ENCODE measurements at places on chromosomes 1 and 21.

DNA sequence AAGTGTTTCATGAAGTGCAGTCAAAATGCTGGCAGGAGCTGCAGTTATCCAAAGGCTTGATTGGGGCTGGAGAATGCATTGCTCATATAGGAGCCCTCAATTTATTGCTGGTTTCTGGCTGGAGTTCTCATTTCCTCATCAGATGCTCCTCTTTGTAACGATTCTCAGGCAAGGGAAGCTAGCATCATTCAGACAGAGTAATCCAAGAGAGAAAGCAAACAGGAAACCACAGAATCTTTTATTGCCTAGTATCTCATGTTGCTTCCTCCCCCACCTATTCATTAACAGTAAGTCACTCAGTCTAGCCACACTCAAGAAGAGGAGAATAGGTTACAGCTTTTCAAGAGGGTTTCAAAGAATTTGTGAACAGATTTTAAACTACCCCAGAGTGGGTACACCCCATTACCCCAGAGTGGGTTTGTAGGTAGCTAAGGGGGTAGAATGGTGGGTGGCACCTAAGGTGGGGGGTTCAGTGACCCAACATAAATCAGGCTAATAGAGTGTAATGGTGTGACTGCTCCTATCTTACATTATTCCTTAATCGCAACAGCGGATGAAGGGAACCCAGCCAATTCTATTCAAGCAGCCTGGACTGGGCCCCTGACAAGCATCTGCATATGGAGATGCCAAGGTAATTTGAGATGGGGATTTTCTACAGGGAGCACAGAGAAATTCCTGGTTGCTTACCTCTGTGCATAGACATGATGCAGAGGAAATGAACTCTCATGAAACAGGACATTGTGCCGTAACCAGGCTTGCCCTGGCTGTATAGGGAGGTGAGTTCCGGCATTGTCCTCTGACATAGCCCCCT lies 67.1 kb downstream of the KCNJ15 start:
- DNase-seq, result peak; percentile 16

DNA sequence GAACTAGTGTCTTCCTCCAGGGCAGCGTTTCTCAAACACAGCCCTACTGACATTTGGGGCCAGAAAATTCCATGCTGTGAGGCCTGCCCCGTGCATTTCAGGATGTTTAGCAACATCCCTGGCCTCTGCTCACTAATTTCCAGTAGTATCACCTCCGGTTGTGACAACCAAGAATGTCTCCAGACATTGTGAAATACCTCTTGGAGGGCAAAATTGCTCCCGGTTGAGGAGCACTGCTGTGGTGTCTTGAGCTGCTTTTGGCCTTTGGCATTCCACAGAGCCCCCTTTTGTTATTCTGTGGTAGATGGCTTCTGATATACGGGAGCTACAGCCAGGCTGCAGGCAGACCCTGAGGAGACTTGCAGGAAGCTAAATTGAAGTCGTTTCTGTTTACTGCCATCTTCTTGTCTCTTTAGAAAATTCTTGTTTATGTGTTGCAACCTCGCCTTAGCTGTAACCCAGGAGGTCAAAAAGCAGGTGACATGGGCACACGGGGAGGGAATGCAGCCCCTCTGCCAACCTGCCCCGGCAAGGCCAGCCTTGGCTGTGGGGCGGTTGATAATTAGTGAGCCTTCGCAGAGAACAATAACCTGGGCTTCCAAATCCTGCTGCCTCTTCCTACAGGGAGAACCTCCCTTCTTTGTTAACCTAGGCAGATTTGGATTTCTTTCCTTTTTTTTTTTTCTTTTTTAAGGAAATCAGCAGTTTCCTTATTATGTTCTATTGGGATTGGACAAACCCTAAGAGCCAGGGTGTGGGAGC lies 74.7 kb upstream of the AKT3 start:
- no peak for DNase-seq

DNA sequence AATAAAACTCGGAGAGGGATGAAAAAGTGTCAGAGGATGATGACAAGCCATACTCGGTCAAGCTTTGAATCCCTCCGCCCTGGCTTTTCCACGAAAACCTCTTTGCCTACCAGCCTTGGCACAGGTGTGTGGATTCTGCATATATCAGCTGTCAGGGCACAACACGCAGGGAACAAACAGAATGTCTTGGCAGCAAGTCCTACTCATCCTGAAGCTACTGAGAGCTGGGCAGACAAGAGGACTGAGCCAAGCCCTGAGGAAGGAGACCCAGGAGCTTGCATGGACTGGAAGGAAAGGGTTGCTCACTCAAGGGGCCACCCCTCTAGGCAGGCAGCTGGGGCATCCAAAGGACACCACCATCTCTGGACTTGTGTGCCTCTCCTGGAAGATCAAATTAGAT lies 132.4 kb downstream of the HMGB4 start:
- no peak for DNase-seq

DNA sequence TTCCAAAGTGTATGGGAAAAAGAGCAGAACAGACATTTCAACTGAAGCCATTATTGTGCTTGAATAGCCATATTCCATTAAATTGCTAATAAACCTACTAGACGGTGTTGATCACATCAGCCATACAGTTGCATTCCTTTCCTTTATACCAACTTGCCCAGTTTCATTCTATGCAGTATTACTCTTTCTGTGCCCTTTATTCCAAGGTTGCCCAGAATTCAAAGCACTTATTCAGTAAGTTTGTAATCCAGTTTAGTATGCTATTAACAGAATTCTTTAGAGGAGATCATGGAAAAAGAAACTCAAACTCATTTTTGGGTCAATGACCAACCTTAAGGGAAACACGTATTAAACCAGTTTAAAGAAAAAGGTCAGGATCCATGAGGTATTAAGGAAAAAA lies 89.5 kb downstream of the DDAH1 start:
- no peak for DNase-seq

GRCh38 chr1:26359981-26360806 lies 6.3 kb upstream of the CRYBG2 start:
- peak; percentile 67 for DNase-seq

DNA sequence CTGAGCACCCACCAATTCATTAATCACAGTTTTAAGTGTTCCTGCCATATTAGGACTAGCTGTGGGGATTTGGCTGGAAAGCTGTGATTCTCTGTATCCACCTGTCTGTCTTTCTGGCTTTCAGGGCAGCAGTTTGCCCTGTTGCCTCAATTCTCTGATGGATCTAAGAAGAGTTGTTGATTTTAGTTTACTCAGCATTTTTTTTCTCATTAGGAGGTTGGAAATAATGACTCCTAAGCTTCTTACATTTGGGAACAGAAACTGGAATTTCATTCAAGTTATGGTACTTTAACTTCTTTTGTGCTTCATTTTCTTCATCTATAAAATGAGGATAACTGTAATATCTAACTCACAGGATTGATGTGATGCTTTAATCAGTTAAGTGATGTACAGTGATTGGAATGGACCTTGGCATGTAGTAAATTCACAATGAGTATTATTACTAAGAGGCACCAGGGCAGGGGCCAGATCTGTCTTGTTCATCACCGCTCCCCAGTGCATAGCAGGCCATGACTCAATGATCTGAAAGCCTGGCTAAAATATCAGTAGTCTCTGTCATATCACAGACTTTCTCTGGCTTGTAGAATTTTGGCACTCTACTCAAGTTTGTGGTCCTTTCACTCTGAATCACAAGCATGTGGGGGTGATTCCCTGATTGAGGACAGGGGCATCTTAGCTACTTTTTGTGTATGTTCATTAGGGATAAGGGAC lies 51.4 kb upstream of the GREM2 start:
- DNase-seq, result no peak

DNA sequence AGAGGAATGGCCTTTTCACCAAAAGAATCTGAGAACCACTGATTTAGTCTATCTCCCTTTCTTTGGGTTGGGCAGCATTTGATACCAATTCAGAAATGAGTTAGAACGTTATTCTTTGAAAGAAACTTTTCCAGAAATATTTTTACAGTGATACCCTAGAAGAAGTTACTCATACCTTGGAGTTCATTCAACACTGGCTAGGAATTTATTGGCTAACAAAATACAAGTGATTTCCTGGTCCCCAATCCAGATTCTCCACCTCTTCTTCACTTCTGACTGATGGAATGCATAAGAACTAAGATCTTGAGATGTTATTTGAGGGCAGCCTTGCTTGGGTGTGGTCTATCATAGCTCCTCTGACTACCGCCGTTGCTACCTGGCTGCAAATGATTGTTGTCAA lies 9.4 kb downstream of the C1orf162 start:
- no peak for DNase-seq

DNA sequence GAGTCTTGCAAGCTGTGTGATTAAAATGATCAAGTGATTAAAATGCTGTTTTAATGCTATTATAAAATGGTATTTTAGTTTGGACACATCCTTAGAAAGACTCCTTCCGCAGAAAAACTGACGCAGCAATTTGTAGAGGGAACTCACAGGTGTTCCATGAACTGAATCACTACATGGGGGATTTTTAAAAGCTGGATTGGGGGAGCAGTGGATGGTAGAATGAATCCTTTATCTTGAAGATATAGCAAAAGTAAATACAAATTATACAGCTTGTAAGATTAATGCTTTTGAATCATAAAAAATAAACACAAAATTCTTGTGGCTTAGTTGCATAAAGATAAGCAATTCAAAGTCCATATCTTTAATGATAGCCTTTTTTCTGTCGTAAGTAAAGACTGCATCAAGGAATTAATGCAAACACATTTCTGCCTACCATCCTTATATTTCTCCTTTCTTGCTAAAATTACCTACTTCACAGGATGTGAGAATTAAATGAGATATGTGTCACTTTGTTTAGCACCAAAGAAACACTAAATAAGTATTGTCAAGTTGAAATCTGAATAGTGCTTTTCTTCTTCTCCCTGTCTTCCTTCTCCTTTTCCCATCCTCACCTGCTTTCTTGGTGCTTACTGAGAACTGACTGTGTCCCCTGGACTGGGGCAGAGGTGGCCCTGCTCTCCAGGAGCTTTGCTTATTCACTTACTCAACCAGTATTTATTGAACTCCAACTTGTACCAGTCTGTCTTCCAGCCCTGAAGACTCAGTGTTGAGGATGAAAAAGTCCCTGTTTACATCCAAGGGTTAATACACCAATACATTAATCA lies 61.5 kb upstream of the F3 start:
- no peak for DNase-seq

- DNase-seq, result no peak
Observed at GRCh38 chr1:34479731-34480130, 275.1 kb upstream of the GJB5 start.

- no peak for DNase-seq
Observed at GRCh38 chr21:45869121-45870007, 112.2 kb upstream of the COL6A1 start.

GRCh38 chr1:45393718-45394302 lies 53.6 kb upstream of the MUTYH start:
- DNase-seq, result peak; percentile 11

- DNase-seq, result no peak
Observed at GRCh38 chr1:39886757-39887231, 3.5 kb upstream of the TRIT1 start.

- DNase-seq, result no peak
Observed at GRCh38 chr1:63893976-63894375, 120.2 kb downstream of the ROR1 start.

DNA sequence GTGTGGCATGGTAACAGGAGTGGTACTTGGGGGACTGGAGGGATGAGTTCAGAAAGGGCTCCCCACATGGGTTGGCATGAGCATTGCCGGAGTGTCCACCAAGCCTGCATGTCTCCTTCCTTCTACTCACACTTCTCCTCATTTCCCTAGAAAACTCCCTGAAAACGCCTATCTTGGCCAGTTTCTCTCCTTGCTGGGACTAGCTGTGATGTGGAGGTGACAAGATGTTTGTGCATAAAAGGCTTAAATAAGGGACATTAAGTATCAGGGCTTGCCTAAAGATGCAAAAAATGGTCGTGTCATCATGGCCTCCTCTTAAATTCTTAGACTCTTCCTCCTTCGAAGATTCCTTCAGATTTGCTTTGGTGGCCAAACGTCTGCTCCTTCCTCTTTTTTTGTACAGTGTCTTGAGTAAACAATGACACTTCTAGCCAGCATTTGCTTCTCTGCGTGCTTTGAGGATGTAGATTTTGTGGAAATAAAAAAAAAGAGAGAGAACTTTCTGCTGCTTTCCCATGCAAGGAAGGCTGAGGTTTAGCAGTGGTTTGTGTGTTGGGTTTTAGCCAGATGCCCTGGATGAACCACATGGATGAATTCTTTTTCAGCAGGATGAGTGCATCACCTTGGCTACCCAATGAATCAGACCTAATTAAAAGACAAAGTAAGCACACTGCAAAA lies 239.1 kb upstream of the IRF2BP2 start:
- DNase-seq, result no peak

DNA sequence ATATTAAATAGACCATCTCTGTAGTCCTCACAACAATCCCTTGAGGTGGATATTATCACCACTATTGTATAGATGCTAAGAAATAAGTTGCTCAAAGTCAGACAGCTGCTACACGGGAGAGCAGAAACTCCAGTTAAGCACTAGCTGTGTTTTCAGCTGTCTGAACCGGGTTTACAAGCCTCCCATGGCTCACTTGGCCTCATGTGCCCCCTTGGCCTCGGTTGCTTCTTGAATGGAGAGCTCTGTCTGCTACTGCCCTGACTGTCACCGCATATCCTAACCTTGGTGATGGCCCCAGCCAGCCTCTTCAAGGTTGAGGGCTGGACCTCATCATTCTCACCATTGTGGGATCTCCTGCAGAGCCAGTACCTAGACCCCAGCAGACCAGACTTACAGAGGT lies 123.4 kb downstream of the AK5 start:
- no peak for DNase-seq

DNA sequence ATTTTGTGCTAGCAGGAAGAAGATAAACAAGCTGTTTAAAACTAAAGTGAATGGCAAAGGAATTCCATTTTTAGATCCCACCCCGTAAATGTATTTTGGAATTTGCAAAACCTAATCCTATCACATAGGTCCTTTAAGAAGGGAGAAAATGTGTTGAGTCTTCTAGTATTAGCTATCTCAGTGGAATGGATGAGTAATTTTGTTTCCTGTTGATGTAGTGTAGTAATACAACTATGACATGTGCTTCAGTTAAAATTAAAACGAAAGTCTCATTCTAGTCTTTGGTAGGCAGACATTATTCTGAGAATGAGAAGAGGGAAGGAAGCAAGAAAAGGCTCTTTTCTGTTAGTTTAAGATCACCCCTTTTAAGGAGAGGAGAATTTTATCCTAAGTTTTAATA lies 265.9 kb upstream of the C1orf105 start:
- peak; percentile 14 for DNase-seq

- DNase-seq, result no peak
Observed at GRCh38 chr1:182624577-182624976, 20.4 kb upstream of the RGS16 start.

GRCh38 chr1:204308023-204308628 lies 51.6 kb downstream of the PLEKHA6 start:
- DNase-seq, result no peak

GRCh38 chr21:19878133-19878532 lies 1120.1 kb upstream of the NCAM2 start:
- DNase-seq, result no peak

All from CD4-positive, alpha-beta T cell treated with Interleukin-12 subunit alpha and Interleukin-12 subunit beta, for 1 hour (primary cell).